ENCODE measurements at places on chromosomes 6 and 20. TPM values are rescaled to one million over a fixed set of nuclear protein-coding genes. Genes with fewer than 3 reads are reported as not detected.

GRCh38 chr6:105645156-105645555 lies 242.3 kb upstream of the PREP start:
- no peak for DNase-seq

ADRM1 gene
- total RNA-seq: 470 TPM

GRCh38 chr6:82145926-82146452 lies 101.6 kb downstream of the IBTK start:
- DNase-seq: peak; percentile 7

DNA sequence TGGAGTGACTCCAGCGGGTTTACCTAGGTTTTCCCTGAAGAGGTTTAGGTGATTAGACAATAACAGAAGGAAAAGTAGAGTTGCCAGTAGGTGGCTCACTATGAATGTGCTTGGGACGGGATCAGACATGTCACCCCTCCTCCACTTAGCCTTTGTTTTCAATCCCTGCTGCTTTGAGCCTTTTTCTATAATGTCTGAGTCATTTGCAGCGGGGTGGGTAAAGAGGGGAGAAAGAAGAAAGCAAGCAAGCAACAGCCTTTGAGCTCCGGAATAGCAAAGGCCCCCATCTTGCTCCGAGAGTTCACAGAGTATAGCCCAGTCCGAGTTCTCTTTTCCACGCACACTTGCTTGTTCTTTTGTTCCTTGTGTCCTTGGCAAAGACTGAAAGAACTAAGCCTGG lies 129.1 kb downstream of the PACRG start:
- DNase-seq: peak; percentile 81

ALDH8A1 gene
- total RNA-seq: not detected

DNA sequence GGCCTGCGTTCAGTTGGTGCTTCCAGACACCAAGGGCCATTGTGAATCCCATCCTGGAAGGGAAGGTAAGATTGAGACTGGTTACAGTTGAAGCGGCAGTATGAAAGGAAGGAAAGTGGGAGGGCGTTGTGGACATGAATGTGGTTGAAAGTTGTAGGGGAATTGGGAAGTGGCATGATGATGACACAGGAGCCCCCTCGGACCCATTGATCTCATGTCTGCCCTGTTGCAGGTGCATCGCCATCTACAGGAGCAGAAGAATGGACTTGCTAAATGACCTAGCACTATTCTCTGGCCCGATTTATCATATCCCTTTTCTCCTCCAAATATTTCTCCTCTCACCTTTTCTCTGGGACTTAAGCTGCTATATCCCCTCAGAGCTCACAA lies 5.5 kb downstream of the HLA-DQA1 start:
- DNase-seq: no peak

CYP21A2 gene
- not detected for total RNA-seq

CCDC170 gene
- not detected for total RNA-seq

GRCh38 chr6:166413491-166413951 lies 30.8 kb upstream of the MPC1 start:
- DNase-seq: no peak

DNA sequence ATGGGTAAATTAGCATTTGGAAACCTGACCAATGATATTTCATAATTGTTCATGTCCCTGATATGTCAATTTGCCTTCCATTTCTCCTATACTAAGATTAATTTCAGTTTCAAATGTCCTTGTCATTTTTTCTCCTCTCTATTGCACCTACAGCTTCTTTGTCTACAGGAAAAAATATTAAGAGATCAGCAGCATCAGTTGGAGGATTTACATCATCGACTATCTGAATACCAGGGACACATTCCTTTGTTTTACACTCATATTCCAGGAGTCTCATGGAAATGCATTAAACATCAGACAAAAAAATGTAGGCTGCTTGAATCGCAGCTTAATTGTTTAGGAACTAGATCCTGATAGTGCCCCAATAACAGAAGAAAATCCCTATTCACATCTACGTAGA lies 188.2 kb downstream of the PRKN start:
- DNase-seq: no peak
